ENCODE measurements at places on chromosomes 4 and X. TPM values are rescaled to one million over a fixed set of nuclear protein-coding genes. Genes with fewer than 3 reads are reported as not detected.

The STBD1 gene
- 0.25 TPM for total RNA-seq

DNA sequence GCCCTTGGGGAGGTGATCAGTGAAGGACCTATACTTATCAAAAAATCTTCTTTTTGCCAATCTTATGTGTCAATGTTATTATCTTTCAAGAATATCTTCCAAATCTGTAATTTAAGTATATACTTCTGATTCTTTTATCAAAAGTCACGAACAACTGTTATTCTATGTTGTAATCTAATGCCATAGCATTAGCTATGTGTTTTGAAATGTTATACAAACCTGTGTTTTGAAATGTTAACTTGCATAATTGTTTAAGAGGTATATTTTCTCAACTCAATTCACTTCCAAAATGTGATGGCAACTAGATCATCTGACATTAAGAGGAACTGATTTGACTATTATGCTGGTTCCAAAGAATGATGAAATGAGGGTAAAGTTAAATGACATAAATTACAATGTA lies 113.5 kb downstream of the NDST4 start:
- H3K4me1 ChIP-seq = no peaks in the 10 kb centered on the region
- H3K27ac ChIP-seq = no peak overlapping the region
- H3K27me3 ChIP-seq = no peaks in the 10 kb centered on the region
- no peak for DNase-seq

The ASB12 gene
- not detected for total RNA-seq

The PPM1K gene
- total RNA-seq = 8.6 TPM

DNA sequence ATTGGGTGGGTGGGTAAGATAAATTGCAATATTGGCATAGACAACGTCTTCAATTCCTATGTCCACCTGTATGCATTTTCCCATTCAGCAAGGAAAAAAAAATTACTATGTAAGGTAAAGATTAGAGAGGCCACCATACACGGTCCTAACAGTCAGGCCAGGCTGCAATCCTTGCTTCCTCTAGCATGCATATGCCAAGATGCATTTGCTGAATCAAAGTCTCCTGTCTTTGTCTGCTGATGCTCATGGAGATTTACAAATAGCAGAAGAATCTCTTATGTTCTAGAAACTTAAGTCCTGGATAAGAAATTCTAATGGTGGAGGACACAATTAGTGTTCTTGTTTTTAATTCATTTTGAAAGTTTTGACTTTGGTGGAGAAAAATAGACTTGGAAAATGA lies 206.8 kb downstream of the PDGFC start:
- H3K4me1 ChIP-seq = no peaks in the 10 kb centered on the region
- no peaks in the 10 kb centered on the region for H3K36me3 ChIP-seq
- H3K27me3 ChIP-seq = no peaks in the 10 kb centered on the region
- no peak for DNase-seq
- H3K27ac ChIP-seq = no peak overlapping the region

The BEND4 gene
- total RNA-seq = 0.27 TPM

The MAGEA1 gene
- total RNA-seq = not detected

DNA sequence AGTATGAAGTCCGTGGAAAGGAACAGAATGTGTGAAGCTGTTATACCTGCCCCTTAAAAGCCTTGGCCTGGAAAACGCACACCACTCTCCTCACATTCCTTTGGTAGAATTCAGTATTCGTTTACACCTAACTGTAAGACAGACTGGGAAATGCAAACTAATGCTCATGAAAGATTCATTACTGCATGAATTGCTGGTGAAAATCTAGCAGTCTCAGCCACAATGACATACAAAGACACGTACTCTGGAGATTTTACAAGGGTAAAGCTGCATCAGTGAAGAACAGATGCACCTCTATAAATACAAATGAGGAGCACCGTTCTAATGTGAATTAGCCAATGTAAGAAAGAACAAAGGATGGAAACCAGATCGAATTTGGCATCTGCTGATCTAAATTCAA lies 2051.3 kb downstream of the PCDH7 start:
- H3K4me1 ChIP-seq = no peaks in the 10 kb centered on the region
- no peak overlapping the region for H3K4me3 ChIP-seq
- H3K27me3 ChIP-seq = no peaks in the 10 kb centered on the region
- no peak overlapping the region for H3K27ac ChIP-seq
- DNase-seq = no peak

The OTC gene
- total RNA-seq = not detected

GRCh38 chrX:10111364-10112148 lies 45.2 kb upstream of the CLCN4 start:
- no peaks in the 10 kb centered on the region for H3K27me3 ChIP-seq
- H3K27ac ChIP-seq = peak overlapping the region; percentile 43

The BEX4 gene
- 30.3 TPM for total RNA-seq

GRCh38 chr4:84648178-84648577 lies 65.3 kb downstream of the CDS1 start:
- H3K4me1 ChIP-seq = no peaks in the 10 kb centered on the region
- DNase-seq = no peak
- no peaks in the 10 kb centered on the region for H3K36me3 ChIP-seq
- peaks cover 4% of the 10 kb centered on the region for H3K27me3 ChIP-seq
- no peak overlapping the region for H3K27ac ChIP-seq

DNA sequence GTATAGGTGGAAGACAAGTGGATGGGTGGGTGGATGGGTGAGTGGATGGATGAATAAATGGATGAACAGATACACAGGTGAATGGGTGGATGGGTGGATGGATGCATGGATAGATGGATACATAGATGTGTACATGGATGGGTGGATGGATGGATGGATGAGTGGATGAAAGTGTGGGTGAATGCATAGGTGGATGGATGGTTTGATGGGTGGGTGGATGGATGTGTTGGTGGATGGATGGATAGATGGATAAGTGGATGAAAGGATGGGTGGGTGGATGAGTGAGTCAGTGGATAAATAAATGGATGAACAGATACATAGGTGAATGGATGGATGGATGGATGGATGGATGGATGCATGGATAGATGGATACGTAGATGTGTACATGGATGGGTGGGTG lies 1.6 kb downstream of the CRLF2 start:
- no peaks in the 10 kb centered on the region for H3K36me3 ChIP-seq
- H3K4me3 ChIP-seq = no peak overlapping the region
- no peaks in the 10 kb centered on the region for H3K4me1 ChIP-seq
- no peak for DNase-seq
- H3K27ac ChIP-seq = no peak overlapping the region

DNA sequence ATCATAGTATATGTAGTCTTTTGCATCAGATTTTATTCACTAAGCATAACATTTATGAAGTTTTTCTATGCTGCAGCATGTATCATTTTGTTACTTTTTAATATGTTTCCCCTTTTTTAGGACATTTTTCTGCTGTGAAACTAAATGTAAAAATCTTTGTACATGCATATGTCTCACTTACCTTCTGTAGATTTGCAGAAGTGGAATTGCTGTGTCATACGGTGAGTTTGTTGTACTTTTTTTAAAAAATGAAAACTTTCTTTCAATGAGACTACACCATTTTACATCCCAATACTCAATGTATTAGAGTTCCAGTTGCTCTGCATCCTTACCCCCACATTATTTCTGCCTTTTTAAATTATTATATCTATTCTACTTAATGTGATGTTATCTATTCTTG lies 868.9 kb downstream of the PDHA2 start:
- H3K36me3 ChIP-seq = no peaks in the 10 kb centered on the region
- H3K4me1 ChIP-seq = peaks cover 11% of the 10 kb centered on the region
- no peaks in the 10 kb centered on the region for H3K27me3 ChIP-seq
- H3K27ac ChIP-seq = no peak overlapping the region

DNA sequence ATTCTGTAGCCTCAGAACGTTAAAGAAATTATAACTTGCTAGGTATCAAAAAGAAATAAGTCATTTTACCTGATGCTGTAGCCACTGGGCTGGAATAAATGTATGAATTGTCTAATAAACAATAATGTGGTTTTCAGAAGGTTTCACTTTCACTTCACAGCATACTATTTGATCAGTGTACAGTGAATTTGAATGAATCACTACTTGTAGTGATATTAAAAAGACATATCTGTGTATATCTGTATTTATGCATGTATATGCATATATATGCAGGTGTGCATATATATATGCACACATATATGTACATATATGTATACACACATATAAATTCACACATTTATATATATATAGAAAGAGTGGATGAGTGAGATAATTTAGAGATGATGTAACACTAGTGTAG lies 440.0 kb upstream of the PCDH10 start:
- no peak overlapping the region for H3K27ac ChIP-seq
- DNase-seq = peak; percentile 22
- H3K36me3 ChIP-seq = no peaks in the 10 kb centered on the region
- no peaks in the 10 kb centered on the region for H3K4me1 ChIP-seq

The DYNLT3 gene
- total RNA-seq = 22.8 TPM

The F8A2 gene
- not detected for total RNA-seq

DNA sequence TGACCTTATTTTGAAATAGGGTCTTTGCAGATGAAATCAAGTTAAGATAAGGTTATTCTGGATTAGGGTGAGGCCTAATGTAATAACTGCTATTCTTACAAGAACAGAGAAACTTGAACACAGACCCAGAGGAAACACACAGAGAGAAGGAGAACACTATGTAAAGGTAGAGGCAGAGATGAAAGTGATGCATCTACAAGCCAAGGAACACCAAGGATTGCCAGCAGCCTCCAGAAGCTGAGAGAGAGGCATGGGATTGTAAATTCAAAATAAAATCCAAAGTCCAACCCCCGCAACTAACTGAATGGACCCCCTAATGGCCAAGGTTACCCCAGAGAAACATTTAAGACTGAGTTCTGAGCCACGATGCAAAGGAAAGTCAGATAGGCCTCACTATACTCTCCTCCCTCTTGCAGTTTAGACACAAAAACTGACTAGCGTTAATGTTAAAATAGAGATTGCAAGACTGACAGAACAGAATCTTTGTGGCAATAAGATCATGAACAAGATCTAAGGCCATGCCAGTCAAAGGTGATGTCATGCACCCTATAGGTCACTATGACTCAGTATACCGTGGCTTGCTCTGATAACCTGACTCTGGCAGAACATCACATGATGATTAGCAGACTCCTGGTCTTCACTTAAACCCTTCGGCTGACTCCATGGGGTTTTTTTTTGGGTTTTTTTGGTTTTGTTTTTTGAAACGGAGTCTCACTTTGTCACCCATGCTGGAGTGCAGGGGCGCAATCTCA lies 42.9 kb downstream of the DDX60L start:
- no peak for DNase-seq
- H3K36me3 ChIP-seq = no peaks in the 10 kb centered on the region
- H3K4me3 ChIP-seq = no peak overlapping the region
- no peaks in the 10 kb centered on the region for H3K27me3 ChIP-seq
- H3K27ac ChIP-seq = no peak overlapping the region

Measured in endothelial cell of umbilical vein (primary cell).